ENCODE measurements at places on chromosomes 4 and X. TPM values are rescaled to one million over a fixed set of nuclear protein-coding genes. Genes with fewer than 3 reads are reported as not detected.
A peak's percentile ranks its signal among the peaks of the same experiment; 100 is the strongest.

The ETNPPL gene
- total RNA-seq = not detected

GRCh38 chrX:150642423-150642822 is 50.8 kb upstream of the MTMR1 start:
- DNase-seq = no peak
- no peaks in the 10 kb centered on the region for H3K27me3 ChIP-seq
- H3K36me3 ChIP-seq = peaks cover 26% of the 10 kb centered on the region

The TCEAL7 gene
- total RNA-seq = not detected

DNA sequence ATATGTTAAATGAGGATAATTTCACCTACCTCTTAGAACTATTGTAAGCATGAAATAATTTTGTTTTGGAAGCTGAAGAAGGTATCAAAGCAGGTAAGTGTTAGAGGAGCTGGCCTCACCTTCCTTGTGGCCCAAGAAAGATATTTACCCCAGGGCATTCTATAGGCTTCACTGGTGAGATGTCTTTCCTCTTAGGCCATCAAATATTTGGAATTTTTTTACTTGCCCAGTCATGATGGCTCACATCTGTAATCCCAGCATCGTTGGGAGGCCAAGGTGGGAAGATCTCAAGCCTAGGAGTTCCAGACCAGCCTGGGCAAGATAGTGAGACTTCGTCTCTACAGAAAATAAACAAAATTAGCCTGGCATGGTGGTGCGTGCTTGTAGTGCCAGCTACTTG is 6.1 kb upstream of the SMS start:
- H3K36me3 ChIP-seq = no peaks in the 10 kb centered on the region
- no peak for DNase-seq
- H3K27ac ChIP-seq = no peak overlapping the region
- no peaks in the 10 kb centered on the region for H3K27me3 ChIP-seq
- no peaks in the 10 kb centered on the region for H3K4me1 ChIP-seq
- no peak overlapping the region for H3K4me3 ChIP-seq

- no peak for DNase-seq
- H3K36me3 ChIP-seq = no peaks in the 10 kb centered on the region
- no peak overlapping the region for H3K4me3 ChIP-seq
- H3K4me1 ChIP-seq = no peaks in the 10 kb centered on the region
Observed at GRCh38 chrX:10759141-10759799, 138.9 kb upstream of the MID1 start.

The ZFP92 gene
- 0.62 TPM for total RNA-seq

DNA sequence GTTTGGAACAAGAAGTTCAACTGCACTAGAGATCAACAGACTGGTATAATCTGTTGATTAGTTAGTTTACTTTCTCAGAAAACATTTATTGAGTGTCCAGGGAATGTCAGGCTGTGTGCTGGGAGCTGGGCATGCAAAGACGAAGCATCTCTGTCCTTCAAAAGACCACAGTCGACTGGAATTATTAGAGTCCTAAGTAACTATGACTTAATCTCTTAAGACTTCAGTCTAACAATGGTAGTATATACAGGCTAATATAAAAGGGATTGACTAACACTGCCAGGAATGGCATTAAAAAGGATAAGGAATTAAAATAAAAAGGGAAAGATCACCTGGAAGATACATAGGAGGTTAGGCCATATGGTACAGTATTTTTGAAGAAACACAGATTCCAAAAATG is 128.7 kb downstream of the WDFY3 start:
- H3K4me1 ChIP-seq = peaks cover 2% of the 10 kb centered on the region
- H3K36me3 ChIP-seq = no peaks in the 10 kb centered on the region
- H3K27ac ChIP-seq = no peak overlapping the region
- no peak for DNase-seq

DNA sequence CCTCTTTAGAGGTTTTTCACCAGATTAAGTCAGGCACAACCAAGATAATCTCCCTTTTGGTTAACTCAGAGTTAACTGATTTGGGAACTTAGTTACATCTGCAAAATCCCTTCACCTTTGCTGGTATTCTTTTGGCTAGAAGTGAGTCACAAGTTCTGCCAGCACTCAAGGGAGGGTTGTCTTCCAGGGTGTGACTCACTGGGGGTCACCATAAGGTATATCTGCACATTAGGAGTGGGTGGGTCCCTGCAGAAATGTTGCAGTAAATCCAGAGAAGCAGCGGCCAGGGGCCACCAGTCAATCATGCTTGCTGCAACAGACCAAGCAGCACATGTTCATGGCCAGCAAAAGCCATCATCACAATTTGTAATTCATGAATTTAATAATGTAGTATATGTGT is 59.8 kb upstream of the MAML3 start:
- no peaks in the 10 kb centered on the region for H3K27me3 ChIP-seq
- H3K27ac ChIP-seq = no peak overlapping the region
- no peaks in the 10 kb centered on the region for H3K4me1 ChIP-seq
- no peak for DNase-seq
- H3K36me3 ChIP-seq = no peaks in the 10 kb centered on the region
- H3K4me3 ChIP-seq = no peak overlapping the region

GRCh38 chr4:47213539-47213938 is 182.2 kb downstream of the GABRB1 start:
- no peaks in the 10 kb centered on the region for H3K4me1 ChIP-seq
- no peaks in the 10 kb centered on the region for H3K27me3 ChIP-seq
- no peak for DNase-seq

DNA sequence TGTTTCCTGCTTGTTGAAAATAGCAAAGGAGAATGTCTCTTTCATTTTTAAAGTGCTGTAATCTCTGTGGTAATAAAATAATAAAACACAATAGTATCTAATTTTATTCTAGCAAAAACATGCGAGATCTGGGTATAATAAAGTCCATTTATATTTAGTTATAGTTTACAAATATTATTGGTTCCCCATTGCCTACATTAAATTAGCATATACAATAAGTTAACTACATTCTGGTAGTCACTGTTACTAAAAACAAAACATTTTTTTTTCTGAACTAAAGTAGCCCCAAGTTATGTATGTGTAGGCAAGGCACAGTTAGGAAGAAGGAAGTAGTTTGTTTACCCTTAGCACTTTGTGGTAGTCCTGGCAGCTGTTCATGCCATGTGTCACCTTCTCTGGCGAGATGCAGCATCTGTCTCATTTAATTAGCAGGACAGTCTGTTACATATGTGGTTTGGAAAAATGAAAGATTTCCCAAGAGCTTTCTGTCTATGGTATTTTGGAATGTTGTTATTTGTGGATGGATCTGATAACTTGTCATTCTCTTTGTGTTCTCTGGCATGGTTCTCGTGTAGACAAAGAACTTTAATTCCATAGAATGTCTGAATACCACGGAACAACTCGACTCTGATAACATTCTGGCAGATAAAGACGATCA is 231.3 kb upstream of the PITX2 start:
- H3K27me3 ChIP-seq = no peaks in the 10 kb centered on the region
- H3K27ac ChIP-seq = no peak overlapping the region
- no peak overlapping the region for H3K4me3 ChIP-seq
- H3K4me1 ChIP-seq = no peaks in the 10 kb centered on the region
- no peaks in the 10 kb centered on the region for H3K36me3 ChIP-seq
- DNase-seq = no peak

GRCh38 chr4:40840255-40840984 is 90.7 kb downstream of the NSUN7 start:
- H3K4me1 ChIP-seq = no peaks in the 10 kb centered on the region
- no peak overlapping the region for H3K4me3 ChIP-seq
- H3K27me3 ChIP-seq = no peaks in the 10 kb centered on the region
- no peak overlapping the region for H3K27ac ChIP-seq

GRCh38 chrX:141958675-141959074 is 55.0 kb downstream of the MAGEC1 start:
- no peaks in the 10 kb centered on the region for H3K4me1 ChIP-seq
- no peak overlapping the region for H3K4me3 ChIP-seq
- no peaks in the 10 kb centered on the region for H3K36me3 ChIP-seq
- no peak overlapping the region for H3K27ac ChIP-seq

DNA sequence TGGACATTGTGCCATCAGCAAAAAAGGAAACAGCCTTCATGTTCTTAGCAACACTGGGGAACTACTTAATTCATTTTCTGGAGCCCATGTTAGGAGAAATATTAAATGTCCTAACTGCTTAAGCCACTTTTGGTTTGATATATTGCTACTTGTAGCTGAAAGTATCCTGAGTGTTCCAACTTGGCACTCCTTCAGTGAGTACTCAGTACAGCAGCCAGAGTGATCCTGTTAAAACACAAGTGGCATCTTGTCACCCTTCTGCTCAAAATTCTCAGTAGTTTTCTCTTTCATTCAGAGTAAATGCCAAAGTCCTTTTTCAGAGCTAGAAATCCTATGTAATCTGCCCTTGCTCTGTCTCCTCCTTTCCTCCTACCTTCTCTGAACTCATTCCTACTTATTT is 522.0 kb downstream of the GRID2 start:
- DNase-seq = no peak
- no peaks in the 10 kb centered on the region for H3K4me1 ChIP-seq
- no peak overlapping the region for H3K27ac ChIP-seq

DNA sequence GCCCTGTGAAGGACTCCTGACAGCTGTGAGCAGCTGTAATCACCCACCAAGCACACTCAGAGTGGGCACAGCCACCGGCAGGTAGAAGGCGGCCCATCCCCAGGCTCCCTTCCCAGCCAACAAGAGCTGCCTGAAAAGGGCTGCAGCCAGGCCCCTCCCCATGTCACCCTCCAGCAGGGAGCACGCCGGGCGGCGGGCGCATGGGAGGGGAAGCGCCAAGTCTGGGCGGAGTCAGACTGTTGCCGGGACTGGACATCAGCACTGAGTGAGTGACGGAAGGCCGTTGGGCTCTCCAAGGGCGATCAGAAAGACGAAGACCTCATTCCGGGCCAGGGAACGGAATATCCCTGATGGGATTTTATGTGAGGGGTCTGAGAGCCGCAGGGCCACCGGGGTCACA is 82.1 kb downstream of the PPP2R2C start:
- no peaks in the 10 kb centered on the region for H3K4me1 ChIP-seq
- no peak for DNase-seq
- no peaks in the 10 kb centered on the region for H3K27me3 ChIP-seq

DNA sequence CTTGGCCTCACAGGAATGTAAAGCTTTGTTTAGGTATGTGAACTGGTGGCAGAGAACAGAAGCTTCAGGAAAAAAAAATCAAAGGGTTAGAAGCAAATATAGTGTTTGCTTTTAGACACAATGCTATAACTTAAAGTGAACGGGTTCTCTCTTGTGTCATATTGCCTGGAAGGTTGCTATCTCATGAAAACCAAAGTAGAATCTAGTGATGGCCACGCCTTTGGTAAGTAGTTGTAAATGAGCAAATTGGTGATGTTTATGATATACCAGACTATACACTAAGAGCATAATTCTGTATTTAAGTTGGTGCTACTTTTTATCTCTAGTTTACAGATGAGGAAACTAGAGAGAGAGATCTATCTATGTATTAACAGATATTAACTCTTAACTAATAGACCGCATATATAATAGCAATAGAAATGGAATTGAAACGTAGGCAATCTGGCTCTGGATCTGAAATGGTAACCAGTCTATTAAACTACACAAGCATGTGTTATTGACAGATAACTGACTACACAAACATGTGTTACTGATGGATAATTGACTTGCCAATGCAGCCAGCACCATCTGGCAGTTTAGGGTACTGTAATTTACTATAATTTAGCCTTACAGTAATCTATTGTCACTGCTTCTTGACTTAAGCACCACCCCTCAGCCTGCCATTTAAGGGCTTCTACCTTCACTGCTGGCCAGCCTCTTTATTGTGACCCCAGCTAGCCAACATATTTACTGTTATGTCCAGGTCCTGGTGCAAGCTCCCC is 40.8 kb downstream of the HCCS start:
- no peaks in the 10 kb centered on the region for H3K4me1 ChIP-seq
- peaks cover 2% of the 10 kb centered on the region for H3K27me3 ChIP-seq
- no peak overlapping the region for H3K4me3 ChIP-seq
- no peaks in the 10 kb centered on the region for H3K36me3 ChIP-seq
- no peak for DNase-seq
- H3K27ac ChIP-seq = no peak overlapping the region

The AREG gene
- 0.59 TPM for total RNA-seq

GRCh38 chr4:154491341-154492271 is at the start of gene DCHS2:
Gene DCHS2 (minus strand): TSS chr4:154491799. CDS start chr4:154491355, 444 bp downstream.
- H3K4me1 ChIP-seq = no peaks in the 10 kb centered on the region
- H3K36me3 ChIP-seq = no peaks in the 10 kb centered on the region
- no peak for DNase-seq
- no peak within 1 kb of the TSS for H3K27ac ChIP-seq
- H3K27me3 ChIP-seq = peaks cover 39% of the 10 kb centered on the region

DNA sequence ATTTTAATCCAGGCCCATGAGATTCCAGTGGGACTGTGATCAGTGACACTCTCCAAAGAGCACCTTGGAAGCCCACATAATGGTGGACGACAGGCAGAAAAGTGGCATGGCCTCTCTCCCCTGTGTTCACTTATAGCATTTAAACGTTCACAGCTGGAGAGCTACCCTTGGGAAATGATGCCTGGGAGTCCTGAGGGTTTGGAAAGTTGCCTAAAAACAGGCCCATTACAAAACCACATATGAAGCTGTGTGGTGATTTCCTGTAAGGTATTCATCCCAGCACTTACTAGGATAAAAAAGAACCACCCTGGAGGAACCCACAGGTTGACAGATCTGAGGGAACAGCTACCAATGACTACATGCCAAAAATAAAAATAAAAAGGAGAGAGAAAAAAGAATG is 193.2 kb downstream of the RASL11B start:
- no peak for DNase-seq
- no peak overlapping the region for H3K27ac ChIP-seq
- no peaks in the 10 kb centered on the region for H3K4me1 ChIP-seq
- no peaks in the 10 kb centered on the region for H3K27me3 ChIP-seq
- no peaks in the 10 kb centered on the region for H3K36me3 ChIP-seq

DNA sequence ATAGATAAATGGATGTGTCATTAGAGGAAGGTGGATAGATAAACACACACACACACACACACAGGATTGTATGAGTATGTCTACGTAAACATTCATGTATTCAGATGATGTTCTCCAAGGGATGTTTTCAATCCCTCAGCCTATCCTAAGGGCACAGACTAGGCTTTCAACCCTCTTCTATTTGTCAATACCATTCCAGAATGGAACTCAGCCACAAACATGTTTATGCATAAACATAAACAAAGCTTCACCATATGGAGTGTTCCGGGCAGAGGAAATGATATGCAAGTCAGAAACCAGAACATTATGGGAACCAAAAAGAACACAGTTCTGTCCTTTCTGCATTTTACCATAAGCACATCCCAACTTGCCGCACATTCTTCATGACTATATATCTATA is 25.0 kb downstream of the CRMP1 start:
- peaks cover 15% of the 10 kb centered on the region for H3K4me1 ChIP-seq
- H3K36me3 ChIP-seq = no peaks in the 10 kb centered on the region
- no peak overlapping the region for H3K27ac ChIP-seq

- H3K27ac ChIP-seq = no peak overlapping the region
- H3K4me1 ChIP-seq = no peaks in the 10 kb centered on the region
- no peak overlapping the region for H3K4me3 ChIP-seq
- H3K36me3 ChIP-seq = no peaks in the 10 kb centered on the region
Observed at GRCh38 chr4:6362896-6363295, 93.2 kb downstream of the WFS1 start.

- no peak overlapping the region for H3K27ac ChIP-seq
- no peaks in the 10 kb centered on the region for H3K27me3 ChIP-seq
- no peak for DNase-seq
- no peak overlapping the region for H3K4me3 ChIP-seq
- no peaks in the 10 kb centered on the region for H3K36me3 ChIP-seq
Observed at GRCh38 chr4:162865102-162865501, 301.6 kb downstream of the NAF1 start.

- no peak overlapping the region for H3K4me3 ChIP-seq
- no peak overlapping the region for H3K27ac ChIP-seq
- peaks cover 23% of the 10 kb centered on the region for H3K36me3 ChIP-seq
- H3K27me3 ChIP-seq = no peaks in the 10 kb centered on the region
Observed at GRCh38 chr4:174260099-174260498, 23.4 kb downstream of the FBXO8 start.

- H3K27ac ChIP-seq = no peak overlapping the region
- H3K4me3 ChIP-seq = no peak overlapping the region
- peak; percentile 8 for DNase-seq
- H3K36me3 ChIP-seq = no peaks in the 10 kb centered on the region
- H3K4me1 ChIP-seq = no peaks in the 10 kb centered on the region
- H3K27me3 ChIP-seq = no peaks in the 10 kb centered on the region
Observed at GRCh38 chrX:107537815-107538214, 88.4 kb downstream of the FRMPD3 start.

Measured in T-cell (primary cell).